CD4-positive, CD25-positive, alpha-beta regulatory T cell (primary cell): ENCODE measurements at places on chromosomes 6 and 20.

GRCh38 chr6:84346372-84346771 is 118.9 kb upstream of the CEP162 start:
- no peak for DNase-seq

DNA sequence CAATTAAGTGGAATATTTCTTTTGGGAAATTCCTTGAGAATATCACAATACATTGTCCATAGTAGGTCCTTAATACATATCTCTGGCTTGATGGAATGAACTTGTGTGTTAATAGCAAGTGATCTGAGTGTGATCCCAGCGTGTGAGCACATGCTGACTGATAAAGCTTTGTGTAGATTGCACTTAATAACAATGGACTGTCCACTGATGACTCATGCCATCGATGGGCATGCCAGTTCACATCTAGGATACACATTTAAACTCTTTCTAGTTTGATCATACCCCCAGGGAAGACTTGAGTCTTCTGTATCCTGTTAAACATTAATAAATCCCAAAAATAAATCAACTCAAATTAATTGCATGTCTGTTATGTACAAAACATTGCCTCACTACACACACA is 454.3 kb upstream of the SPTLC3 start:
- DNase-seq = no peak

- DNase-seq = peak; percentile 71
Measured at GRCh38 chr6:31582230-31582643, at the start of gene LTB. TSS of gene LTB (minus strand) at chr6:31582424. CDS start at chr6:31582417, 7 bp downstream.

- peak; percentile 84 for DNase-seq
Measured at GRCh38 chr6:90284236-90285041, 12.2 kb downstream of the BACH2 start.

DNA sequence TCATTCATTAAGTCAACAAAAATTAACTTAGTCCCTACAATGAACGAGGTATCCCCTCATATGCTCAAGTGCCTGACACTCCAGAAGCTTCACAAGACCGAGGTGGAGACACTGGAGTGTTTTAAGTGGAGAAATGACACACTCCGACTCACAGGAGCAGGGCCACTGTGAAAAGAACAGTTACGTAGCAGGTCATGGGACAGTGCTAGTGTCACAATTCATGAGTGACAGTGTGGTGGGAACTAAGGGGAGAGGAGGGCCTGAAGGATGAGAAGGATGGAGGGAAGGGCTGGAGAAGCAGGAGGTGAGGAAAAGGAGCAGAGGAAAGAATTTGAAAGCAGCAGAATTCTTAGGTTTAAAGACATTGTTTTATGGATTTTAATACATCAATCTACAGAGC is 1.3 kb upstream of the HLA-A start:
- DNase-seq = no peak

DNA sequence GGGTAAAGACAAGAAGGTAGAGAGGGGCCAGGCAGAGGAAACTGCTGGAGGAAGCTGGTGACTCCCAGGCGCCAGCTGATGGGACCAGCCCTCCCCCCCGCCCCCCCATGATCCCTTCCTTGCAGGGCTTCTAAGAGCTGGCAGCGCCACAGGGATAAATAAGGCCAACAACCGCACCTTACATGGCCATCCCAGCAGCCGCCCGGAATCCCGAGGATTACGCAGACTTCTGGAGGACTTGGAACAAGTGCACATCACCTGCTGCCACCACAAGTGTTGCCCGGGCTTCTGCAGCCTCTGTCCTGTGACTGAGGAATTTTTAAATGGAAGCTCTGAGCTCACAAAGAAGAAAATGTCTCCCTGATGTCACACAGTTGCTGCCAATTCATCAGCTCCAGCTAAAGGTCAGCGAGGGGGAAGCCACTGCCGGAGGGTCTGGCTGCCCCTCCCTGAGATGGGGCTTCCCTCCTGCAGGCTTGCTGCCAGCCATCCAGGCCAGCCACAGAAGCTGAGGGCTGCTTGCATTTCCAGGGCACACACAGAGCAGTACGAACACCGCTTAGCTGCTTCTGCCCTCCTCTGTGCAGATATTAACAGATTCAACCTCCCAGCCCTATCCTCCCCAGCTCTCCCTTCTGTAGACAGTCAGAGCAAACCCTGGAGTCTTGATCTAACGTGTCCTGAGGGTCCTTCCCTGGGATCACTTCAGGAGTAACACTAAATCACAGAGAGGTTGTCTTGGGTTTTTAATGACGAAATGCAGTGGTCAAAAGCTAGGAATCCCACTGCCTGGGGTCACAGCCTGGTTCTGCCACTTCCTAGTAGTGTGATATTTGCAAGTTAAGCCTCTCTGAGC is 38.6 kb upstream of the PIM1 start:
- DNase-seq = no peak

DNA sequence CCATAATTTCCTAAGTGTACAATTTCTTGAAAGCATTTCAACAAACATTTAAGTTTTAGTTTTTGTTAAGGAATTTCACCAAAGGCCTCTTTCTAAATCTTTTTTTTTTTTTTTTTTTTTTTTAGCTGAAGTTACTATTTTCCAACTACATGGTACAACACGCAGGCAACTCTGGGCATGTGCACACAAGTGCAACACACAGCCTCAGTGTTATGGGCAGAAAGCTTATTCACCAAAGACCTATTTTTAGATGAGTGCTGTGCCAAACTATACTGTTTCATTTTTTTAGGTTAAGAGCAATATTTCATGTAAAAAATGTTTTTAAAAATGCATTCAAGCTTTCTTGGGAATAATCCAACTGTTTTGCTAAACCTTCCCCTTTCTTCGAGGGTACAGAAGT is 42.0 kb upstream of the MAP3K4 start:
- no peak for DNase-seq

- no peak for DNase-seq
Measured at GRCh38 chr6:3296078-3296477, 37.3 kb downstream of the PSMG4 start.

GRCh38 chr20:20821484-20822260 is 109.2 kb upstream of the RALGAPA2 start:
- DNase-seq = no peak

DNA sequence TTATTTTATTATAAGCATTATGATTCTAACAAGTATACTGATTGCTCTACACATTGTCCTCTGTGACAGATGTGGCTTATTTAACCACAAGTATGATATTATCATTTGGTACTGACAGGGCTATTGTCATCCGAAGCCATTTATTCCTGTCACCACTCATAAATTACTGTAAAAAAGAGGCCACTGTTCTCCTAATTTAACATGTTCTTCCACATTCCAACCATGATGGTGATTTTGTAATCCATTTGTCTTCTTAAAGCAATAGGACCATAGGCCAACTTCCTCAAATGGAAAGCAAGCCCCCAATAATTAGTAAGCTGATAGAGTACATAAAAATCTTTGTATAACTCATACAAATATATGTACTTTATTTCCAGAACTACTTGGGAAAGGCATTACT is 50.6 kb downstream of the FUT9 start:
- no peak for DNase-seq

GRCh38 chr6:167858086-167858591 is 31.4 kb downstream of the AFDN start:
- no peak for DNase-seq

- no peak for DNase-seq
Measured at GRCh38 chr6:113146878-113147277, 710.3 kb upstream of the MARCKS start.

- DNase-seq = no peak
Measured at GRCh38 chr6:48979085-48979484, 484.0 kb downstream of the MMUT start.

- no peak for DNase-seq
Measured at GRCh38 chr6:111429571-111429970, 53.4 kb downstream of the REV3L start.

GRCh38 chr20:40720826-40721225 is 31.8 kb upstream of the MAFB start:
- no peak for DNase-seq

GRCh38 chr6:126020305-126021050 is 34.1 kb downstream of the TRMT11 start:
- no peak for DNase-seq

DNA sequence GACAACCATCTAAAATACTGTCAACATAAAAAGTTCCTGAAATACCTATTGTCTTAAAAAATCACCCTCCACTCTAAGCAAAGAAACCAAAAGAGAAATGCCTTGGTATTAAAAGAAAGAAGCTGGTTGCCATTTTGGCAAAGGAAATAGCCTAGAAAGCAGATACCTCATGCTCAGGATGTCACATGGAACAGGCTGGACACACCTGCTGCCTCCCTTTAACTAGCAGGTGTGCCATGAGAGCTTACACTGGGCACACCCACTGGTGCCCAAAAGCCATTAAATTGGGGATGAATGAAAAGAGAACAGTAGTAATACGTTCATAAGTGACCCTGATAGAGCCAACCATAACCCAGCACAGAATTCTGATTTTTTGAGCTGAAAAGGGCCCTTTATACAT is 1.5 kb downstream of the SLC23A2 start:
- no peak for DNase-seq

GRCh38 chr20:45306431-45306982 is at the start of gene RBPJL:
TSS of gene RBPJL (plus strand) at chr20:45306840. CDS start at chr20:45306923, 83 bp downstream.
- DNase-seq = peak; percentile 22

GRCh38 chr20:32581839-32582658 is 3.1 kb downstream of the NOL4L start:
- no peak for DNase-seq

DNA sequence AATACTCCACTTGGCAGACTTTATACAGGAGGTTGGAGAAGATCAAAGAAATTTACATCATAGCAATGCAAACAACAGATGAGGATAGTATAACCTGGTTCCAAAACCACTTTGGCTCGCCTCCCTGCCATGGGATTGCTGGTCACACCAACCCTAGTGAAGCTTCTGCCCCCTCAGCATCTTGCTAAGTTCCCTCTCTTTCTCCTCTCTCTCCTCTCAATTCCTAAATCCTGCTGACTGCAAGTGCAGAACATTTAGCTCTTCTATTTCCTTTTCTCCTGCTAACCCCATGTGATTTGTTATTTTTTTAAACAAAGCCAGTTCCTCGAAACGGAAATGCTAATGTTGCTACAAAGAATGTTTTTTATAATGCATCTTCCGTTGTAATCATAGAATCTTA is 50.3 kb upstream of the LY86 start:
- no peak for DNase-seq

DNA sequence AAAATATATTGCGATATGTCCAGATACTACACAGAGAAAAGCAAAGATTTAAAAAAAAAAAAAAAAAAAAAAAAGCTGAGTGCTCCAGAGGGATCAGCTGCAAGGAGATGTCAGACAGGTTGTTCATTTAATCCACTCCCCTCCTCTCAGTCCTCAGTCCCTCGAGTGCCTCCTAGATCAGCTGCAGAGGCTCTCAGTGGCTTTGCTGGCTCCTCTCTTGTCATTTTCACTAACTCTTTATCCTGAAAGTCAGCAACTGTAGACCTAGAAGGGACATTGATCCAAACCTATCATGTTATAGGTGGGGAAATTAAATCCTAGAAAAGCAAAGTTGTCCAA is 61.6 kb downstream of the KIAA0319 start:
- no peak for DNase-seq

DNA sequence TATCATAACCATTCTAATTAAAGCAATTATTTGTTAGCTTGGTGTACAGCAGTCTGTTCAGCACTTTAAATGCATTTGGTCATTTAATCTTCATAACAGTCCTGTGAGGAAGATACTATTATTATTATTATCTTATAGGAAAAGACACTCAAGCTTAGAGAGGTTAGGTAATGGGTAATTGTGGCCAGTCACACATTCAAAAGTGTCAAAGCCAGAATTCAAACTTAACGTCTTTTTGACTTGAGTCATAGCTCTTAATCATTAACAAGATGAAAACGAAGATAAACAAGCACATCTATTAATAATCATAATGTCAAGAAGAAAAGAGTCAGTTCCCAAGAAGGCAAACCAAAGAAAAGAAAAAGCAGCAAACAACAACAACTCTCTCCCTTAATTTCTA is 251.0 kb downstream of the SYNE1 start:
- DNase-seq = no peak

- no peak for DNase-seq
Measured at GRCh38 chr6:96532399-96532798, 10.8 kb downstream of the UFL1 start.

DNA sequence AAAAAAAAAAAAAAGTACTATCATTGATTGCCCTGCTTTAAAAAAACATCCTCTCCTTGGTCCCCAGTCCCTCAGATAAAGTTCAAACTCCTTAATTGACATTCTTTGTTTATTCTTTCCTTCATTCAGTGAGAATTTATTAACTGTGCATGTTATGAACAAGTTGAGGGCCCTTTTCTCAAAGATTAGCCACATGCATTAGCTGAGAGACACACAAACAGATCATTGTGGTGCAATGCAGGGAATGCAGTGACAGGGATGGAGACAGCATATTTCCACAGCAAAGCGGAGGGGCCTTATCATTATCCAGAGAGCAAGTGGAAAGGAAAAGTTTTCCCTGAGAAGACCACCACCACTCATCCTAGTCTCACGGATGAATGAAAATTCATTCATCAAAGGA is 21.9 kb upstream of the IPCEF1 start:
- no peak for DNase-seq

DNA sequence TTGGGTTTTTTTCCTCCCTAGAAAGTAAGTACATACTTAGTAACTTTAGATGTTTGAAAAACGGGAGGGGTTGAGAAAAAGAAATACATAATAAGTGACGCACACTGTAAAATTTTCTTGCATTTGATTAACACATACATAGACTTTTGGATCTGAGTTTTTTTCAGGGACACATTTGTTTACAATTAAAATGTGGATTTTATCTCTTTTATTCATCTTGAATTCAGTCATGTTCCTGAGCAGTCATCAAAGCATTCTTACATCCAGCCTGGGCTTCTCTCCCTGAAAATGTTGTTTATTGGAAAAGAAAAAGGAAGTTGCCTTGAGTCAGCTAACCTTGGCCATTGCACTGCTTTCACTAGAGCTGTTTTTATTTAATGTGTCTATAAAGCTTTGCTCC is 8.7 kb upstream of the RPP40 start:
- no peak for DNase-seq

- no peak for DNase-seq
Measured at GRCh38 chr6:46058951-46059350, 43.3 kb upstream of the CLIC5 start.

- no peak for DNase-seq
Measured at GRCh38 chr6:6376845-6377244, 56.4 kb upstream of the F13A1 start.

DNA sequence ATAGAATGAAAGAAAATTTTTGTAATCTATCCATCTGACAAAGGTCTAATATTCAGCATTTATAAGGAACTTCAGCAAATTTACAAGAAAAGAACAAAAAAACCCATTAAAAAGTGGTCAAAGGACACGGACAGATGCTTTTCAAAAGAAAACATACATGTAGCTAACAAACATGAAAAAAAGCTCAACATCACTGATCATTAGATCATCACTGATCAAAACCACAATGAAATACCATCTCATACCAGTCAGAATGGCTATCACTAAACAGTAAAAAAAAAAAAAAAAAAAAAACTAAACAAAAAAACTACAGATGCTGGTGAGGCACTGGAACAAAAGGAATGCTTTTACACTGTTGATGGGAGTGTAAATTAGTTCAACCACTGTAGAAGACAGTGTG is 837.1 kb downstream of the EPHA7 start:
- no peak for DNase-seq

GRCh38 chr6:137519629-137520176 is 25.5 kb upstream of the OLIG3 start:
- no peak for DNase-seq
